Left lung (tissue), 14 donors: ENCODE measurements at places on chromosomes 6 and 20. TPM values are rescaled to one million over a fixed set of nuclear protein-coding genes. Genes with fewer than 3 reads are reported as not detected.
A peak's percentile ranks its signal among the peaks of the same experiment; 100 is the strongest.

Gene ADTRP
- 1.0 TPM for polyA plus RNA-seq

Gene YIPF3
- polyA plus RNA-seq = 123 TPM

- H3K4me3 ChIP-seq = no peak overlapping the region
- no peaks in the 10 kb centered on the region for H3K4me1 ChIP-seq
- DNase-seq = no peak
- no peaks in the 10 kb centered on the region for H3K36me3 ChIP-seq
- H3K27ac ChIP-seq = no peak overlapping the region
Measured at GRCh38 chr6:46340246-46340645, 151.0 kb downstream of the RCAN2 start.

Gene APMAP
- polyA plus RNA-seq = 82.3 TPM

Gene CRISP3
- 0.29 TPM for polyA plus RNA-seq

Gene IER3
- polyA plus RNA-seq = 19.2 TPM

DNA sequence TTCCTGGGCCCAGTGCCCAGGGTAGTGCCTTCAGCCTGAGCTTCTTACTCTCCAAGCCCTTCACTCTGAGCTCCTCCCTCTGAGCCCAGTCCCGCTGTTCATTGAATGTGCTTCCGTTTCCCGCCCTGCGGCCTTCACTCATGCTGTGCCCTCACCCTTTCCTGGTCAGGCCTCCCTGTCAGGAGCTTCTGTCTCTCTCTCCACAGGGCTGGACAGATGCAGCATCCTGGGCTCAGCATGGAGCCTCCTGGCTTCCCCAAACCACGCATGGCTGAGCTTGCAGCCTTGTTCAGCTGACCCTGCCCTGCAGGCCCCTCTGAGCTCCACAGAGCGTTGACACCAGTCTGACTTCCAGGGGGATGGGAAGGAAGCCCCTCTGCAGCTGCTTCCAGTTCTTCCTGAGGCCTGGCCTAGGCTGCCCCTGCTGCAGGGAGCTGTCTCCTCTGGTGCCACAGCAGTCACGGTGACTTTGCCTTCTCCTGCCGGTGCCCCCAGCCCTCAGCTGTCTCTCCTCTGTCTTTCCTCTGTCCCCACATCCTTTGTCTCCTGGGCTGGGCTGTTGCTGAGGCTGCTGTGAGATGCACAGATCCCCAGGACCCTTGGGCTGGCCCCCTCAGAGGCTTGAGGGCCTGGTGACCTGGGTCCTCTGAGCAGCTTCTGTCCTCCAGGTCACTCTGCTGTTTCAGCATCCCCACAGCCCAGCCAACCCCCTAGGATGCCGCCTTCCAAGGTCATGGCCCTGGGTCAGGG lies 7.9 kb upstream of the MYT1 start:
- H3K4me3 ChIP-seq = no peak overlapping the region
- H3K36me3 ChIP-seq = no peaks in the 10 kb centered on the region
- no peak for DNase-seq
- peaks cover 20% of the 10 kb centered on the region for H3K27me3 ChIP-seq
- H3K27ac ChIP-seq = no peak overlapping the region

DNA sequence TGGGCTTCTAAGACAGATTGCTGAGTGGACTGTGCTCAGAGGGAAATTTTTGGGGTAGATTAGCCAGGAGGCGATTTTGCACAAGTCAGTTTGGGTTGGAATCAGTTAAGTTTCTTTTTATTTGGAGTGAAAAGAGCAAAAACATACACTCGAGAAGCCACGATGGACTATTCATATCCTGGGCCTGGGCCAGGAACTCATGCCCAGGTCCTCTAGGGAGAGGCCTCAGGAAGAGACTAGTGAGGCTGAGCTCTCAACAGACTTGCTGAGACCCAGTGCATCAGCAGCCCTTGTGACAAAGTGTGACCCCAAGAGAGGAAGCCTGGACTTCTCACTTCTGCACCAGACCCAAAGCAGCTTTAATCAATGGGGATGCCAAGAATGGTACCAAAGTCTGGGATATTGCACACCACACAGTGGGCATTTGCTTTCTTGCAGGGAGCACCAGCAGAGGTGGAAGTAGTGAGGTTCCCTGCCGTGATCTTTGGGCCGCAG lies 61.6 kb upstream of the MAFB start:
- H3K36me3 ChIP-seq = no peaks in the 10 kb centered on the region
- H3K4me3 ChIP-seq = no peak overlapping the region
- H3K27me3 ChIP-seq = no peaks in the 10 kb centered on the region

DNA sequence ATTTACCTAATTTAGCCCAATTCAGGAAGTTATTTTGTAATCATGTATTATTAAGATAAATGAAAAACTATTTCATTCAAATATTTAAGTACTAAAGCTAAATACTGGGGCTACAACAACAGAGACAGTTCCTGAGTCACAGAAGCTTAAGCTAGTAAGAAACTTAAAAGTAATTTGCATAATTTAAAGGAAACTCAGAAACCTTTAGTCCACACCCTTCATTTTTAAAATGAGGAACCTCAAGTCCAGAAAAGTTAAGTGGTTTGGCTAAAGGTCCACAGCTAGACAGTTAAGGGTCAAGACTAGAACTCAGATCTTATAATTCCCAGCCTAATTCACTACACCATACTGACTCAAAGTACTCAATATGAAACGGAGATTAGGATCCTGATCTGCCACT lies 7.2 kb downstream of the LMBRD1 start:
- no peak overlapping the region for H3K27ac ChIP-seq
- H3K36me3 ChIP-seq = peaks cover 14% of the 10 kb centered on the region
- no peaks in the 10 kb centered on the region for H3K27me3 ChIP-seq
- no peak overlapping the region for H3K4me3 ChIP-seq

Gene PTPRA
- 76.9 TPM for polyA plus RNA-seq

- no peak overlapping the region for H3K27ac ChIP-seq
- peaks cover 96% of the 10 kb centered on the region for H3K36me3 ChIP-seq
- H3K27me3 ChIP-seq = no peaks in the 10 kb centered on the region
- no peaks in the 10 kb centered on the region for H3K4me1 ChIP-seq
- H3K4me3 ChIP-seq = no peak overlapping the region
- DNase-seq = no peak
Measured at GRCh38 chr6:82217018-82217586, 30.4 kb downstream of the IBTK start.

Gene DEF6
- polyA plus RNA-seq = 9.2 TPM

- H3K36me3 ChIP-seq = no peaks in the 10 kb centered on the region
- H3K27ac ChIP-seq = no peak overlapping the region
- no peaks in the 10 kb centered on the region for H3K27me3 ChIP-seq
Measured at GRCh38 chr6:155040154-155040553, 45.0 kb downstream of the TIAM2 start.

- H3K4me3 ChIP-seq = no peak overlapping the region
- DNase-seq = no peak
- no peak overlapping the region for H3K27ac ChIP-seq
- no peaks in the 10 kb centered on the region for H3K4me1 ChIP-seq
- no peaks in the 10 kb centered on the region for H3K36me3 ChIP-seq
Measured at GRCh38 chr20:52226370-52226769, 34.8 kb upstream of the ZFP64 start.

DNA sequence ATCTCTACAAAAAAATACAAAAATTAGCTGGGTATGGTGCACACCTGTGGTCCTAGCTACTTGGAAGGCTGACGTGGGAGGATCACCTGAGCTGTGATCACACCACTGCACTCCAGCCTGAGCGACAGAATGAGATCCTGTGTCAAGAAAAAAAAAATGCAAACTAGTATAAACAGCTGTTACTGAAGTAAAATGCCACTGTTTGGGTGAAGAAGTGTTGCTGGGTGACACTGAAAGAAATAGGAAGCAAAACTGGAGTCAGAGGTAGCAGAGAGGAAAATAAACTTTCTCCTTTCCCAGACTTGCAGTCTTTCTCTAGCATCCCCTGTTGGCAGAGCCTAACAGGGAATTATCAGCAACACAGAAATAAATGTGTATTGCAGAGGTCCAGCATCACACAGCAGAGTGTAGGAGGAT lies 241.2 kb upstream of the PREP start:
- no peaks in the 10 kb centered on the region for H3K36me3 ChIP-seq
- no peak overlapping the region for H3K4me3 ChIP-seq
- H3K27ac ChIP-seq = no peak overlapping the region
- no peaks in the 10 kb centered on the region for H3K27me3 ChIP-seq

GRCh38 chr6:129184324-129184723 lies 301.4 kb downstream of the LAMA2 start:
- no peak overlapping the region for H3K27ac ChIP-seq
- DNase-seq = no peak
- no peaks in the 10 kb centered on the region for H3K27me3 ChIP-seq
- H3K36me3 ChIP-seq = no peaks in the 10 kb centered on the region

GRCh38 chr6:125802943-125803377 lies 12.2 kb downstream of the NCOA7 start:
- no peaks in the 10 kb centered on the region for H3K36me3 ChIP-seq
- no peak for DNase-seq
- H3K4me3 ChIP-seq = no peak overlapping the region
- H3K4me1 ChIP-seq = peaks cover 10% of the 10 kb centered on the region

- H3K4me3 ChIP-seq = no peak overlapping the region
- H3K27me3 ChIP-seq = no peaks in the 10 kb centered on the region
- no peaks in the 10 kb centered on the region for H3K4me1 ChIP-seq
- no peak for DNase-seq
- no peak overlapping the region for H3K27ac ChIP-seq
Measured at GRCh38 chr20:47179267-47179666, 177.2 kb downstream of the ZMYND8 start.

Gene MGME1
- polyA plus RNA-seq = 36.4 TPM

GRCh38 chr6:169452869-169453620 lies 199.4 kb upstream of the THBS2 start:
- no peaks in the 10 kb centered on the region for H3K36me3 ChIP-seq
- no peaks in the 10 kb centered on the region for H3K27me3 ChIP-seq
- H3K27ac ChIP-seq = peak overlapping the region; percentile 20

- H3K27me3 ChIP-seq = no peaks in the 10 kb centered on the region
- no peak for DNase-seq
- no peaks in the 10 kb centered on the region for H3K36me3 ChIP-seq
- no peaks in the 10 kb centered on the region for H3K4me1 ChIP-seq
- no peak overlapping the region for H3K27ac ChIP-seq
Measured at GRCh38 chr6:153092082-153093013, 38.7 kb downstream of the RGS17 start.

Gene COL21A1
- polyA plus RNA-seq = 169 TPM

DNA sequence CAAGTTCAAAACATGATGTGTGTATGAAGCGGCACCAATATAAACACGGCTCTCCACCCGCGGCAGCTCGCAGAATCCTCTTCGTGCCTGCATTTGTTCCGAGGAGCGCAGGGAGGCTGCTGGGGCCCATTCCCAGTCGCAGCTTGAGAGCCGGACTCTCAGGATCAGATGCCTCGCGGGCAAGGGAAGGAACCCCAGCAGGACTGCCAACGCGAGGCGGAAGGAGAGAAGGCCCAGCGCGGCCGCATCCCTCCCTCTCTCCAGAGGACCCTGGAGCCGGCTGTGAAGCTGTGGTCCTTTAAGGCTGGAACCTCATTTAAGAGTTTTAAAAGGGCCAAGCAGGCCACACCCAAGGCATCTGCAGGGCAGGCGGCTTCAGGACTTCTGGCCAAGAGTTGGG lies 44.2 kb upstream of the ZBP1 start:
- no peaks in the 10 kb centered on the region for H3K36me3 ChIP-seq
- no peaks in the 10 kb centered on the region for H3K4me1 ChIP-seq
- H3K4me3 ChIP-seq = no peak overlapping the region
- DNase-seq = no peak

Gene CGA
- 6.0 TPM for polyA plus RNA-seq

DNA sequence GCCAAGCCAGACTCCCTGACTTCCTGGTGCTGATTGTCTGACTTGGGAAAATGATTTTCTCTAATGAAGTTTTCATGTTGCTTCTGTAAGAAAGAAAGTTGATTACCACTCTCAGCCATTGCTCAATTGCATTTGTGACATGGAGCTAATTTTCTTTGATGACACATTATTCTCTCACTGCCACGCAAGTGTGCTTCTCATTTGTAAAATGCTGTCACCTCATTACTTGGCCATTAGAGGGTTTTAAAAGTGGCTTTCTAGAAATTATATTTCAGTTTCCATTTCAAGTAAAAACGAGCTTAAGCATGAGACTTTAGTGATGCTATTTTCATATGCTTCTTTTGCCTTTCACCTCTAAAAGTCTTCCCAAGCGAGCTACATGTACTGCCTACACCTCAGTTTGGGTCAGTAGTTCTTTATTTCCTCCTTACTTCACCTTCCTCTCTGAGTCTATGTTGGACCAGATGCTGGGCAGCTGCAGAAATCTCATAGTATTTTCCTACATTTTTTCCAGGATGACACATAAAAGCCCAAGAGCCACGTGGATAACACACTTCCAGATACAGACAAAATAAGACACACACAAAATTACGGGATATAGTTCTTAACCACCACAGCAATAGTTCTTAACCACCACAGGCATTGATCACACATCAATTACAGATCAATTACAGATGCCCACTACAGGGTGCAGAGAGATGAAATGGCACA lies 6.3 kb upstream of the FAM210B start:
- peaks cover 29% of the 10 kb centered on the region for H3K27me3 ChIP-seq
- H3K36me3 ChIP-seq = no peaks in the 10 kb centered on the region
- no peak overlapping the region for H3K27ac ChIP-seq

Gene MLN
- polyA plus RNA-seq = not detected

- no peaks in the 10 kb centered on the region for H3K27me3 ChIP-seq
- DNase-seq = no peak
- no peak overlapping the region for H3K4me3 ChIP-seq
Measured at GRCh38 chr6:167013067-167013466, 13.9 kb downstream of the CEP43 start.

Gene RNF217
- polyA plus RNA-seq = 22.5 TPM

Gene KAT14
- 24.7 TPM for polyA plus RNA-seq

DNA sequence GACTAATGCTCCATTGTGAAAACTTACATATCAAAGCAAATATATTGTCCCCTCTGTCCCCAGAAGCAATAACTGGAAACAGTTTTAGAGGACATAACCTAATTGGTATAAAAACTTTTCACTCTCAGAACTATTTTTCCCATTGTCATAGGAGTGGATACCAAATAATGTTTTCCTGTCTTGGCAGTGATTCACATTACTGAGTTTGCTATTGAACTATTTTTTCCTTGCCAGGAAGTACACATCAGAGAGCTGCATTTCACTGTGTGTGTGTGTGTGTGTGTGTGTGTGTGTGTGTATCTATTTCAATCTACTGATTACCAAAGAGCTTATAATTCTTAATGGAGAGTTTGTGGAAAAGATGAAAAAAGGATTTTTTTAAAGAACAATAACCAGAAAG lies 45.4 kb downstream of the AKAP12 start:
- no peaks in the 10 kb centered on the region for H3K36me3 ChIP-seq
- no peak overlapping the region for H3K4me3 ChIP-seq
- DNase-seq = no peak
- peak overlapping the region; percentile 55 for H3K27ac ChIP-seq
- H3K27me3 ChIP-seq = no peaks in the 10 kb centered on the region
